Ovary (tissue), 10 donors: ENCODE measurements at places on chromosomes 1 and 21. TPM values are rescaled to one million over a fixed set of nuclear protein-coding genes. Genes with fewer than 3 reads are reported as not detected.

DNA sequence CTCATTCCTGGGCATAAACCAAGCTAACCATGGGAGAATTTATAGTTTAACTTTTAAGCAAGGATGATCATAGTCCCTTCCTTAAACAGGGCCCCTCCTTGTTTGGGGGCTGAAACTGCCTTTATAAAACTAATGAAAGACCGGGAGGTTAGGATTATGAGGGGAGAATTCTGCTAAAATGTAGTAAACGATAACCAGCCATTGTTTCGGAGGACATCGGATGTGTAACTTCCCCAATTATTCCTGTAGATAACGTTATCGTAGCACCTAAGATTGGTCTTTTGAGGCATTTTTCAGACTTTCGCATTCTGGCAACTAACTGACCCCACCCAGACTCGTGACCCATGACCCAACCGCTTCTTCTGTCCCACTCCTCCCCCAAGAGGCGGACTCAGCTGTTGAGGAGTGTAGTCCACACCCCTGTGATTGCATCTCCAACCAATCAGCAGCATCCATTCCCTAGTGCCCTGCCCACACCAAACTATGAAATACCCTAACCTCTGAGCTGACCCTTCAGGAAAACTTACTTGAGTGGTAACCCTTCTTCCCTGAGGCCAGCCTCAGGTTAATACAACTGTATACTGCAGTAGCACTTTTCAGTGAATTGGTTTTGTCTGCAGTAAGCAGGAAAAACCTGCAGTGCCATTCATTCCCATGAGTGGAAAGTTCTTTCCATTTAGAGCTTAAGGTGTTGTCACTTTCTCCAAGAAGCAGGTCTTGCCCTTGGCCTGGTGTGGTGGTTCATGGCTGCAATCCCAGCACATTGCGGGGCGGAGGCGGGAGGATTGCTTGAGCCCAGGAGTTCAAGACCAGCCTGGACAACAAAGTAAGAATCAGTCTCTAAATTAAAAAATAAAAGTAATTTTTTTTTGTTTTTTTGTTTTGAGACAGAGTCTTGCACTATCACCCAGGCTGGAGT, 823 bp upstream of the SYF2 start:
- H3K4me3 ChIP-seq, result peak overlapping the region; percentile 74
- peak; percentile 57 for DNase-seq
- peaks cover 5% of the 10 kb centered on the region for H3K4me1 ChIP-seq
- peak overlapping the region; percentile 78 for H3K27ac ChIP-seq
- H3K27me3 ChIP-seq, result no peaks in the 10 kb centered on the region
- no peaks in the 10 kb centered on the region for H3K36me3 ChIP-seq

- DNase-seq, result no peak
- H3K36me3 ChIP-seq, result no peaks in the 10 kb centered on the region
- H3K4me3 ChIP-seq, result no peak overlapping the region
- no peaks in the 10 kb centered on the region for H3K4me1 ChIP-seq
- H3K27me3 ChIP-seq, result no peaks in the 10 kb centered on the region
- no peak overlapping the region for H3K27ac ChIP-seq
These were observed 17.9 kb downstream of the TNFRSF25 start for GRCh38 chr1:6447818-6448748.

DNA sequence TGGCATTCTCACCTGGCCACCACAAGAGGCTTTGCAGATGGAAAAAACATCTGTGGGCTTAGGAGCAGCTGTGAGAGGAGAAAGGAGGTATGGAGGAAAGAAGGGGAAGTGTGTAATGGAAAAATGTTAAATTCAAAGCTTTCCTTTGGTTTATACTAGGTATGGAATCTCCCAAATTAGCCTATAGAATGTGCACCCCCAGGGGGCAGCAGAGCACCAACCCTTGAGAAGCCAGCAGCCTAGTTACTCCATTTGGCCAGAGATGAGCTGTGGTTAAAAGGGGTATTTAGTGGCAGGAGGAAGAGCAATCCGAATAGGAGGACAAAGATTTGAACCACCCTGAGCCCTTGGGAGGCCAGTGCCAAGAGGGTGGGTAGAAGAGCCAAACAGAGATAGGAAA, 97.5 kb upstream of the CTTNBP2NL start:
- no peaks in the 10 kb centered on the region for H3K27me3 ChIP-seq
- H3K36me3 ChIP-seq, result no peaks in the 10 kb centered on the region
- no peak overlapping the region for H3K4me3 ChIP-seq
- no peak overlapping the region for H3K27ac ChIP-seq
- no peak for DNase-seq
- no peaks in the 10 kb centered on the region for H3K4me1 ChIP-seq

GRCh38 chr1:119870917-119871596, 25.3 kb downstream of the ADAM30 start:
- peaks cover 2% of the 10 kb centered on the region for H3K4me1 ChIP-seq
- no peaks in the 10 kb centered on the region for H3K27me3 ChIP-seq
- no peaks in the 10 kb centered on the region for H3K36me3 ChIP-seq

- H3K36me3 ChIP-seq, result no peaks in the 10 kb centered on the region
- H3K4me3 ChIP-seq, result no peak overlapping the region
- peaks cover 1% of the 10 kb centered on the region for H3K4me1 ChIP-seq
- DNase-seq, result no peak
- no peak overlapping the region for H3K27ac ChIP-seq
These were observed 331.3 kb upstream of the SNX7 start for GRCh38 chr1:98330224-98330623.

- H3K4me3 ChIP-seq, result no peak overlapping the region
- no peaks in the 10 kb centered on the region for H3K4me1 ChIP-seq
- H3K27me3 ChIP-seq, result no peaks in the 10 kb centered on the region
- no peak for DNase-seq
- no peak overlapping the region for H3K27ac ChIP-seq
- no peaks in the 10 kb centered on the region for H3K36me3 ChIP-seq
These were observed 102.7 kb downstream of the ERG start for GRCh38 chr21:38395581-38395980.

Gene FCRL1
- total RNA-seq, result not detected
